ENCODE measurements at places on chromosomes 6 and 20.
A peak's percentile ranks its signal among the peaks of the same experiment; 100 is the strongest.

GRCh38 chr6:169494038-169494437, 207.8 kb downstream of the WDR27 start:
- DNase-seq = no peak

DNA sequence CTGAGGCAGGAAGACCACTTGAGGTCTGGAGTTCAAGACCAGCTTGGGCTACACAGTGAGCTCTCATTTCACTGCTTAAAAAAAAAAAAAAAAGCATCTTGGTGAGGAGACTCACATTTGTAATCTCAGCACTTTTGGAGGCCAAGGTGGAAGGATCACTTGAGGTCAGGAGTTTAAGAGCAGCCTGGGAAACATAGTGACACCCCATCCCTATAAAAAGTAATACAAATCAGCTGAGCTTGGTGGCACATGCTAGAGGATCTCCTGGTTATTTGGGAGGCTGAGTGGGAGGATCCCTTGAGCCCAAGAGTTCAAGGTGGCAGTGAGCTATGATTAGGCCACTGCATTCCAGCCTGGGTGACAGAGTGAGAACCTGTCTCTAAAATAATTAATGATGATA, 29.4 kb upstream of the SYNCRIP start:
- DNase-seq = no peak

DNA sequence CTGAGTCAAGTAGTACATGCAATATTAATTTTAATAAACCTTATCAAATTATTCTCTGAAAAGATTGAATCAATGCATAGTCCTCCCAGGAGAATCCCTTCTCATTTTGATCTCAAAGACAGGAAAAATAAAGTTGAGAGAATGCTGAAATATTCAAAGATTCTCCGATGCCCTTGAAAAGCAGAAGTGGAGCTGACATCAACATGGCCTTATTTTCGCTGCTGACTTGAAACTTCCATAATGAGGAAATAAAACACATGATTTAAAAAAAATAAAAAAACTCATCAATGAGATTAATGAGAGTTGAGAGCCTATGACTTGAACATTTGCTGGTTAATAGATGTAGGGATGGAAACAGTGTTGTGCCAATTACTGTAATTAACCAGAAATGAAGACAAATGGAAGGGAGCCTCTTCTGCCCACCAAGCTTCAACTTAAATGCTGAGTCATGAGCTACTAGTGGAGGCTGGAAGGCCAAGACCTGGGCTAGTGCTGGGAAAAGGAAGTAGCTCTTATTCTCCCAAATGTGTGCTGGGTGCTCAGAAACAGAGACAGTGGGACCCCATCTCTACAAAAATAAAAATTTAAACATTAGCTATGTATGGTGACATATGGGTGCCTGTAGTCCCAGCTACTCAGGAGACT, 139.9 kb downstream of the BFSP1 start:
- no peak for DNase-seq

- DNase-seq = no peak
These were observed 89.0 kb upstream of the CEP85L start for GRCh38 chr6:118740372-118740771.

- DNase-seq = no peak
These were observed 6.3 kb downstream of the CCR6 start for GRCh38 chr6:167129159-167129558.

DNA sequence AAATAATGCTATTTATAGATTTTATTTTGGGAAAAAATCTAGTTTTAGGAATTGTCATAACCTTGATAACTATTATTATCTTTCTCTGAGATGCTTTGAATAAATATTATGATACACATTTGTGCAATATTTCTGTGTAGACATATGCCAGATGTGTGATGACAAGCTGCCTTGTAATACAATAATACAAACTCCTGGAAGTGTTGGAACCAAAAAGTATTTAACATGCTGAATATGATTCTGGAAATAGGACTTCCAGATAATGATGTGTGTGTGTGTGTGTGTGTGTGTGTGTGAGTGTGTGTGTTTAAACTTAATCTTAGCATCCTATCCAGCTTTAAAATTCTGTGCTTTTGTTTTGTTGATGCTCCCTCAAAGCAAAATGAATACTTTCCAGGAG, 233.6 kb downstream of the ADGRB3 start:
- no peak for DNase-seq

GRCh38 chr6:684831-685636, 7.9 kb downstream of the EXOC2 start:
- DNase-seq = peak; percentile 69

GRCh38 chr6:133749427-133749826, 139.5 kb upstream of the TCF21 start:
- no peak for DNase-seq

DNA sequence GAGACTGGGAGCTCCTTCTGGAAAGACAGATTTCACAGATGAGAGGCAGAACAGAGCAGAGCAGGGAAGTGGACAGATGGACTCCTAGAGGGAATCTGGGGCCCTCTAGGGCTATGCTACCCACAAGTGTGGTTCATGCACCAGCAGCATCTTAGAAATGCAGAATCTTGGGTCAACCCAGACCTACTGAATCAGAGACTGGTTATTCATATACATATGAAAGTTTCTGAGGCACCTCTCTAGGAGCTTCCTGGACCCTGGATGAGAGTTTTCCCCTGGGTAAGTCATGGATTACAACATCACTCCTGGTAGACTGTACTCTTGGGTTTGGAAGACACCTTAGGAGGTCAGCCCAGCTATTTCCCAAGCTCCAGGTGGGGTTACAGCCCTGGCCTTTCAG, 55.4 kb upstream of the SAYSD1 start:
- DNase-seq = no peak

- no peak for DNase-seq
These were observed 732 bp downstream of the CYP24A1 start for GRCh38 chr20:54172856-54173652.

GRCh38 chr20:61359254-61359653, 107.2 kb downstream of the CDH4 start:
- no peak for DNase-seq

GRCh38 chr20:23167431-23167830, 81.3 kb upstream of the CD93 start:
- DNase-seq = no peak

DNA sequence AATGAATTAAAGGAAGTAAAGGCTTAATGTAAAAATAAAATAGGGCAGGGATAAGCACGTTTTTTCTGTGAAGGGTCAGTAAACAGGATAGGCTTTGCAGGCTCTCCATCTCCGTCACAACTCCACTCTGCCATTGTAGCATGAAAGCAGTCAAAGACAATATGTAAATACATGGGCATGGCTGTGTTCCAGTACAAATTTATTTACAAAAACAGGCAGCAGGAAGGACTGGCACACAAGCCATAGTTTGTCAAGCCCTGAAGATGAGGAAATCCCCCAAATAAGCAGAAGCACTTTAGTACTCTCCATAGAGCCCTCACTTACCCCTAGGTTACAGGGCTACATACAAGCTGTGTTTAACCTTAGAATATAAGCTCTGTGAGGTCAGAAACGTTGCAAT, 8.9 kb upstream of the FBXO9 start:
- DNase-seq = no peak

DNA sequence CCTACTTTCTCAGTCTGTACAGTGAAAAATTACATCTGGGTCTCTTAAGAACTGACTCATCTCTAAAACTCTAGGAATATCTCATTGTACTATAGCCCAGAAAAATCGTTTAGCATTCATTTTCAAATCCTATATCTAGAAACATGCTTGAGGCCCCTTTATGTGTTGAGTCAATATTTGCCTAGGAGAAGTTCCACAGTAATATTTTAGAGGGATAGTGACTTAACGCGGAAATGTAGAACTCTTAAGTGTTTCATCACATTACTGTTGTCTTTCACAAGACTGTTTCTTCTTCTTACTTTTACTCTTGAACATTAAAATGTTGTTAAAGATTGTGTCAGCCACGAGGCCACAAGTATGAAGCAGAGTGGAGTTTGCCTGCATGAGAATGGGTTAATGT, 23.0 kb upstream of the MYLIP start:
- no peak for DNase-seq

GRCh38 chr20:7742479-7742878, 197.8 kb downstream of the HAO1 start:
- no peak for DNase-seq

- no peak for DNase-seq
These were observed 4.6 kb downstream of the MAP3K4 start for GRCh38 chr6:160996131-160996601.

GRCh38 chr6:45507186-45507585, 129.5 kb upstream of the SUPT3H start:
- DNase-seq = no peak

DNA sequence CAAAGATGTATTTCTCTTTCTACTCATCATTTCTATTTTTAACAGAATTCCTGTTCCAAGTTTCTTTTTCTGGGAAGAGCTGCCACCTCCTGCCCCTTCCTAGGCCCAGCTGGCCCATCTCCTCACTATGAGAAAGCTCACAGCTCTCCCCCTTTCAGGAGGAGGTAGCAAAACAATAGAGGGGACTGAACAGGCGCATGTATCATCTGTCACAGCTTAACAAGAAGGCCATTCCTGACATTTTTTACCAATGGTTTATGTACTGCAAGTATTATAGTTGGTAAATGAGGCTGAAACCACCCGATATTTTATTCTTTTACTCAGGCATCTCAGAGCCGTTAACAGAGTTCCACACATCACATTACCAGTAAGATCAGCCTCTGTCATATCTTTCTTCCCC, 103.7 kb upstream of the MTHFD1L start:
- DNase-seq = no peak

DNA sequence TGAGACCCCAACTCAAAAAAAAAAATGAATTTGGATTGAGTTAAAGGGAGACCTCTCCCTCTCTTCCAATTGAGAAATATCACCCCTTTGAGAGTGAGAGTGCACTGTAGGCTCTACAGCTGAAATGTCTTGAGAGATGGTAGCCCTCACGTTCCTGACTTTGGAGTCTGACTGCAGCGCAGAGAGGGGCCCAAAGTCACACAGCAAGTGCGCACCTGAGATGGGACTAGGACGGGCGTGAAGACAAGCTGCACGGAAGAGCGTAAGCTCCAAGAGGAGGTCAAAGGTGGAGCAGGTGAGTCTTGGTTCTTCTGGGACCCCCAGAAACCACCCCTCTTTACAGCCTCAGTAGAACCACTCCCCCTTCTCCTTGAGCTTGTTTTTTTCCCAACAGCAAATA, 643 bp downstream of the SLA2 start:
- no peak for DNase-seq

DNA sequence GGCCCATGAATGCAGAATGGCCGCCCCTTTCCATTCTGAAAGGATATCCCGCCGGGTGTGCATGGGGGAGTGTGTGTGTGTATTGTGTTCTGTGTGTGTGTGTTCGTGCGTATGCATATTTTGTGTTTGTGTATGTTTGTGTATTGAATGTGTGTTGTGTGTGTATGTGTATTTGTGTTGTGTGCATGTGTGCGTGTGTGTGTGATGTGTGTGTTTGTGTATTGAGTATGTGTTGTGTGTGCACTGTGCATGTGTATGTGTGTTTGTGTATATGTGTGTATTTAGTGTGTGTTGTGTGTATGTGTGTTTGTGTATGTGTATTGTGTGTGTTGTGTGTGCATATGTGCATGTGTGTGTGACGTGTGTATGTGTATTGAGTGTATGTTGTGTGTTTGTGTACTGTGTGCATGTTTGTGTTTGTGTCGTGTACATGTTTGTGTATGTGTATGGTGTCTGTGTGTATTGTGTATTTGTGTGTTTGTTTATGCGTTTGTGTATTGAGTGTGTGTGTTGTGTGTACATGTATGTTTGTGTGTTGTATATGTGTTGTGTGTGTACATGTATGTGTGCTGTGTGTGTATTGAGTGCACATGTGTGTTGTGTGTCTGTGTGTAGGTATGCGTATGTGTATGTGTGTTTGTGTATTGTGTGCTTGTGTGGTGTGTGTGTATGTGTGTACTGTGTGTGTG, 226.3 kb downstream of the TAF4 start:
- no peak for DNase-seq

DNA sequence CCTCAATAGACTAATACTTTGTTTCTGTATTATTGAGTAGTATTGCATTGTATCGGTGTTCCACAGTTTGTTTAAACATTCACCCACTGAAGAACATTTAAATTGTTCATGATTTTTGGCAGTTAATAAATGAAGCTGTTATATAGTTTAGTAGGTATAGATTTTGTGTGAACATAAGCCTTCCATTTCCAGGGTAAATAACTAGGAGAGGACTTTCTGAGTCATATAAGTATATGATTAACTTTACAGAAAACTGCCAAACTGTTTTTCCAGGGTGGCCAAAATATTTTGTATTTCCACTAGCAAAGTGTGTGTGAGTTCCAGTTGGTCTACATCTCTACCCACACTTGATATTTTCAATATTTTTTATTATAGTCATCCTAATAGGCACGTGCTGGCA, 70.0 kb upstream of the MLIP start:
- DNase-seq = no peak

DNA sequence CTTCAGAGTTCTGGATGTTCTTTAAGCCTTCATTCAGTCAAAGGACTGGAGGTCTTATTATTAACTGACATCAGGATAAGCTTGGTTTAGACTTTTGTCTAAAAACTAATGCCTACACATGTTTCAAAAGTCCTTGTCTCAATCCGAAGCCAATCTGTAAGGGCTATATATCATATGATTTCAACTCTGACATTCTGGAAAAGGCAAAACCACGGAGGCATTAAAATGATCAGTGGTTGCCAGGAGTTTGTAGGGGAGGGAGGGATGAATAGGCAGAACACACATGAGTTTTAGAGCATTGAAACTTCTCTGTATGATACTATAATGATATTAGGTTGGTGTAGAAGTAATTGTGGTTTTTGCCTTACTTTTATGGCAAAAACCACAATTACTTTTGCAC, 1285.8 kb upstream of the CITED2 start:
- DNase-seq = no peak

DNA sequence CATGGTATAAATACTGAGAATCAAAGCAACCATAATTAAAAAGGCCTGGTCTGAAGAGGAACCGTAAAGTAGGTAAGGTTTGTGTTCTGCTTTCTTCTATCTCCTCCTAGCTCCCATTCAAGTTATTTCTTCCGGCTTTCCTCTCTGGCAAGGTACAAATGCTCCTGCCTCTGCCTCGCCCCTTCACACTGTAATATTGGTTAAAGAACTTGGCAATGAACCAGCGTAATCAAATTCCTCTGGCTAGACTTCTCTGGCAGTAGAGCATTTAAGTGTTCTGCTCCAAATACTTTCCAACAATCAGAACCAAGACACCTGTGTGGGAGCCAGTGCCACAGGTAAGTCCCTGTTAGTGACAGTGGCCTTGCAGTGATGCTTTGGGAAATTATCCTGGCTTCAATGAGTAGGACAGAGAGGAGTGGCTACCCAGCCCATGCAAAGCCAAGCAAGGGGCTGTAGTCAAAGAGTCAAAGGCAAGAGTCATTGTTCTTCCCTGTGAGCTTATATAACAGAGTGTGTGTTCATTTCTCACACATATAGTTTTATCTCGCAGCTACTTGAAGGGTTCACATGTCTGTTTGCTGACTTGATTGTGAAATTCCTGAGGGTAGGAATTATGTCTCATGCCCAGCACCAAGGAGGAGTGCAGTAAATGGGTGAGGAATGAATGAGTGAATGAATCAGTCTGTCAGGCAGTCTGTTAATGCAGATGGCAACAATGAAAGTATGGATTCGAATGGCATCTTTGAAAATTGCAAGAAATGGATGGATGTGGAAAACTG, 329.3 kb downstream of the NRN1 start:
- no peak for DNase-seq
